LNCaP clone FGC (cell line): ENCODE measurements at places on chromosomes 7 and 10.

GRCh38 chr7:103637094-103637493, 191.1 kb upstream of the SLC26A5 start:
- DNase-seq: no peak

DNA sequence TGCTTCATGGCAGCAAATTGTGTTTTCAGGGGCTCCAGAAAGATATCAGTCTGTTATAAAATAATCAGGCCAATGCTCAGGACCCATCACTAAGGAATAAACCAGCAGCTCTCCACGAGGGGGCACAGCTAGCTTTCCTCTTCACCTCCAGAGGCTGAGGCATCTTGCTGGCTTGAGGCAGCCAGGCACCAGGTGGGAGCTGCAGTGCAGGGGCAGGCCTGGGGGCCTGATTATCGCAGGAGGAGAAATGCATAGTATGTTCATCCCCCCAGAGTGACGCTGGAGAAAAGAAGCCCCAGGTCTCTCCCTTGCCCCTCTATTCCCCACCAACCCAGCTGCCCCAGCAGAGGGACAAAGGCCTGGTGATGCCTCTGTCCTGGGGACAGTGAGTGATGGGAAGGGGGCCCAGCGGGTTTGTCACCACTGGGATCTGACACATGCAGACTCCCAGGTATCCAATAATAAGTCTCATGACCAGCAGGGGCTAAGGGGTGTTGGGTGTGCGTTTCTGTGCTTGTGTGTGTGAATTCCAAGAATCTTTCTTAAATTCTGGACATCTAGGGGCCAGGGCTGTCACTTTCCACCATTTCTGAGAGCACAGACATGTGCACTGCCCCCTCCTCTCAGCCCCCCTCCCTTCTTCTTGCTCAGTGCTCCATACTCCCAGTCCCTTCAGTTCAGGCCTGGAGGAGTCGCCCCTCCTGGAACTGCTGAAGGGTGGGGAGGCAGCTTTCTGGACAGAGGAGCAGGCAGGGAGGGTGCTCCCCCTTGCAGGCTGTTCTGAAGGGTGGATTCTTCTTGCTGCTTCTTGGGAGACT, 128.1 kb upstream of the FAM20C start:
- no peak for DNase-seq

GRCh38 chr7:5452937-5453540, 29.4 kb upstream of the TNRC18 start:
- no peak for DNase-seq

GRCh38 chr10:83809001-83809400, 330.3 kb upstream of the GHITM start:
- DNase-seq: peak; percentile 64

DNA sequence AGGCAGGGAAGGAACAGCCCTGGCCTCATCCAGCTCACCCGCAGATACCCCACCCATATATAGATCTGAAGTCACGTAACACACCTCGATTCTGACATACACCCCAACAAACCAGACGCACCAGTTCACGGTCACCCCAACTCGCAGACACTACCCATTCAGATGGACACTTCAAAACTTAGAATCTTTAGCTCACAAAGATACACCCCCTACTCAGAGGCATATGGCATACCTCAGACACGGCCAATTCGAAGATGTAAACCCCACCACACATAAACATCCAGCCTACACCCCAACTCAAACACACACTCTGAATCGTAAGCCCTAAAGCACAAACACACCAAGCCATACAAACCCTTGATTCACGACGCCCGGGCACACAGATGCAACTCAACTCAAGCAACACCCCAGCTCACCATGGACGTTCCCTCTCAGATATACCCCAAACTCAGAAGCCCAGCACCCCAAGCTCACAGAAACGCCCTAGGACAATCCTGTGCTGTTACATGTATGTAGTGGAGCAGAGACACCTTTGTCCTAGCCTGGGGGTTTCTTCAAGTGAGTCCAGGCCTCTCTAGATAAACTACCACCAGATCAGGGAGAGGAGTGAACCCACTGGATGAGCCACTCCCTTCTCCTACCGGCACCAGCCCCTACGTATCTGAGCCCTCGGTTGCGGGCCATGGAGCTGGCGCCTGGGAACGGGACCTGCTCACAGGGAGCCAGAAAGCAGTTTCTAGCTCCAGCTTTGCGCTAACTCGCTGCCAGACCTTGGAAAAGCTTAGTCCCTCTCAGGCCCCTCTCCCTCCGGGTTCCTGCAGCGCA, 8.8 kb downstream of the PSD start:
- no peak for DNase-seq
